ENCODE measurements at places on chromosomes 1 and 21.

GRCh38 chr1:110309767-110310166 is 29.4 kb upstream of the RBM15 start:
- DNase-seq = no peak

GRCh38 chr1:181514298-181515290 is 31.3 kb downstream of the CACNA1E start:
- DNase-seq = no peak

DNA sequence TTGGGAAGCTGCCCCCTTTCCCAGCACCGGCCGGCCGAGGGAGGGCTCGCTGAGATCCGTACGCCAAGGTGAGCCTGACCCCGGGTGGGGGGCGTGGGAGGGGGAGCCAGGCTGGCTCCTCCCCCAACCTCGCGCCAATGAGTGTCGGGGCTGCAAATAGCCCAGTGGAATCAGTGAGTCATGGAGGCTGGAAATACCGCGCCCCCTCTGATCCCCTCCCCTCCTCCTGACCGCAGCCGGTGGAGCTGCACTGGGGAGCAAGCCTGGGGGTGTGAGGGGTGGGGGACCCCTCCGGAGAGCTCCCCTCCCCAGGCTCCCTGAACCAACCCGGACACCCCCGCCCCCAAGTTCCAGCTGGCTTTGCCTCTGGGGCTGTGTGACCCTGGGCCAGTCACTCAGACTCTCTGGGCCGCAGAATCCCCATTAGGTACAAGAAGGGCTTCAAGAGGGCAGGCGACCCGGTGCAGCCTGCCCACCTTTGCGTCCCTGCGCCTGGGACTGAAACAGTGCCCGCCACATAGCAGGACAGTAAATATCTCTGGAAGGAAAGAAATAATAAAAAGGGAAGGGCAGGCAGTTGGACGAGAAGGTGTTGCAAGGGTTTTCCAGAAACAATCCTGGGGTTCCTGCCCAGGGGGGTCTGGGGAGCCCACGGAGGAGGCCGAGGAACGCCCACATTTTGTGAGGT is 4.5 kb downstream of the HSPB7 start:
- DNase-seq = no peak

- no peak for DNase-seq
Measured at GRCh38 chr1:180898441-180899219, 14.1 kb upstream of the KIAA1614 start.

GRCh38 chr1:81369833-81370232 is 430.9 kb upstream of the ADGRL2 start:
- no peak for DNase-seq

- DNase-seq = no peak
Measured at GRCh38 chr1:20483833-20484518, 2.0 kb downstream of the CAMK2N1 start.

- DNase-seq = no peak
Measured at GRCh38 chr21:36471254-36471723, 8.6 kb downstream of the CLDN14 start.

DNA sequence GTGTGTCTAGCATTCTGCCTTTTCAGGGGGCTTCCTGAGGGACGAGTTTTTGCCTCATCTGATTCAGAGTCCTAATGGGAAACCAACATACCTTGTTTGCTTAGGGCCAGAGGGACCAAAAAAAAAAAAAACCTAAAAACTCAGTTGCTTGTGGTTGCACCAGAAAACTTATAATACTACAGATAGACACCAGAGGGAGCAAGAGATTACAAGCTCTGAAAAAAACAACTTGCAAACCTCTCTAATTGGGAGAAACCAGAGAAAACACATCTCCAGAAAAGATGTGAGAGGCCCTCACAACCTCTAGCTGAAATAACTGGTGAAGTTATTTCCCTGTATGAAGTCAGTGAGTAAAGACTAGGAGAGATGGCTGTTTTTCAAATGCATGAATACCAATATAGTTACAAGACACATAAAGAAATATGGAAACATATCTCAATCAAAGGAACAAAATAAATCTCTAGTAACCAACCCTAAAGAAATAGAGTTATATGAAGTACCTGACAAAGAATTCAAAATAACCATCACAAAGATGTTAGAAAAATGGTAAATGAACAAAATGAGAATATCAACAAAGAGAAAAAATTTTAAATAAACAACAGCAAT is 233.7 kb upstream of the NFIA start:
- no peak for DNase-seq

GRCh38 chr1:219159946-219160645 is 13.6 kb upstream of the LYPLAL1 start:
- DNase-seq = no peak

DNA sequence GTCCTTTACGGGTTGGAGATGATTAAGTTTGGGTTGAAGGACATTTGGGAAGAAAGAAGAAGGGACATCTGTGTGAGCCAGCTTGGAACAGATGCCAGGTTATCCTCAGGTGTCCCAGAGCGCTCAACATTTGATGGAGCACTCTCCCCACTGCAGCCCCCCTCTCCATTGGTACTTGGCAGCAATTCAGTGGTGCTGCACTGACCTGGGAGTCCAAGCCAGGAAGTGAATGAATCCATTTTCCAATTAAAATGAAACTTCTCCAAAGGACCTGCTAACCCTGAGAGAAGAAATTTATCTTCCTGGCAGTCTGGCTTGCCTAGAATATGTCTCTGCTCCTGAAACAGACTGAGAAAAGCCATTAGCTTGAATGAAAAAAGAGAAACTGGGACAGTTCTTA is 67.1 kb downstream of the FGGY start:
- DNase-seq = no peak

All from NCI-H1930 (cell line).